Astrocyte of the cerebellum (primary cell): ENCODE measurements at places on chromosomes 5 and 9.

- DNase-seq: no peak
Measured at GRCh38 chr5:80822640-80823039, 137.5 kb upstream of the RASGRF2 start.

- no peak for DNase-seq
Measured at GRCh38 chr5:35804201-35804653, 52.5 kb upstream of the IL7R start.

GRCh38 chr9:13427587-13427986 lies 148.1 kb upstream of the MPDZ start:
- DNase-seq: peak; percentile 68

GRCh38 chr5:177508837-177509236 lies 789 bp downstream of the DOK3 start:
- no peak for DNase-seq

DNA sequence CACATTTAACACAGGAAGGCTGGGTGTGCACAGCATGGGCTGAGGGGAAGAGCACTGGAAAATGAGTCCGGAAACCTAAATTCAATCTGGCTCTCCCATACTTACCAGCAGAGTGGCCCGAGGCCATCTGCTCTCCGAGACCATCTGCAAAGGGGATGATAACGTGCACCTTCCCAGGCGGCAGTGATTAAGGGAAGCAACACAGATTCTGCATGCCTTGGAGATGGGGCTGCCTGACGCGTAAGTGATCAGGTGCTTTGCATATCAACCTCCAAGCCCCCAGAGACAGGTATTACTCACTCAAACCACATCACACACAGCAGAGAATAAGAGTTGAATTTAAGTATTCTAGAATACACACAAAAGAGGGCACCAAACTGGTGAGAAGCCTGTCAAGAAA lies 9.1 kb downstream of the EPB41L4B start:
- DNase-seq: no peak

DNA sequence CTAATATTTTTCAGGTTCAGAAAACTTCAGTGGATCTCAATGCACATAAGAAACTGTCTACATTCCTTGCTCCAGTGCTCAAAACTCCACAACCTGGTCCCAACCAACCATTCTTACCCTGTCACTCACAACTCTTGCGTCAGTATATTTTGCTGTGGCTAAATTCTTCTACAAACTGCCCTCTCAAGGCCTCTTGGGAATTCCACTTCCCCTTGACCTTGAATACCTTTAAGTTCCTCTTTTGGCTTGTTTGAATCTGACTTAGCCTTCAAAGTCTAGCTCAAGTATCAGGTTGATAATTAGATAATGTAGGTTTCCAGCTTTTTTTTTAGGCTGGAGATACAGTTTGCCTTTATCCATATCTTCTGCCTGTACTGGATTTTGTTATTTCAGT lies 128.3 kb downstream of the SLF1 start:
- no peak for DNase-seq

- DNase-seq: no peak
Measured at GRCh38 chr5:50559955-50560354, 106.5 kb upstream of the PARP8 start.

- peak; percentile 72 for DNase-seq
Measured at GRCh38 chr9:96875461-96876142, 21.3 kb upstream of the ZNF782 start.

GRCh38 chr9:85425153-85425611 lies 316.6 kb downstream of the AGTPBP1 start:
- no peak for DNase-seq

GRCh38 chr9:3359048-3359692 lies 166.6 kb downstream of the RFX3 start:
- DNase-seq: no peak

DNA sequence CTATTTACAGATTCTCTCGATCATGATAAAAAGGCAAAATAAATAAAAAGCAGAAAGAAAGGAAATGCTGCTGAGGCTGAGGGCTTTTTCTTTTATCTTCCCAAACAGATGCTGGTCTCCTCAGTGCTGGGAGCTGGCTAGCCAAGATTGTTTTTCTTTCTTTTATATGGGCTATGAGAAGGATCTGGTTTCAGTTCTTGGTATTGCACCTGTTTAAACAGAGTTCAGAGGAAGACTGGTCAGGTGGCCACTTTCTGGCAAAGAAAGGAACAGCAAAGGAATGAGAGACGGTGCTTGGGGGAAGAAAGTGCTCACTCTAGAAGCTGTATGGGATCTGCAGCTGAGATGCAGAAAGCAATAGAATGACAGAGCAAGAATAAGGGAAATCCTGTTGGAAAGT lies 88.9 kb downstream of the SLF1 start:
- no peak for DNase-seq

DNA sequence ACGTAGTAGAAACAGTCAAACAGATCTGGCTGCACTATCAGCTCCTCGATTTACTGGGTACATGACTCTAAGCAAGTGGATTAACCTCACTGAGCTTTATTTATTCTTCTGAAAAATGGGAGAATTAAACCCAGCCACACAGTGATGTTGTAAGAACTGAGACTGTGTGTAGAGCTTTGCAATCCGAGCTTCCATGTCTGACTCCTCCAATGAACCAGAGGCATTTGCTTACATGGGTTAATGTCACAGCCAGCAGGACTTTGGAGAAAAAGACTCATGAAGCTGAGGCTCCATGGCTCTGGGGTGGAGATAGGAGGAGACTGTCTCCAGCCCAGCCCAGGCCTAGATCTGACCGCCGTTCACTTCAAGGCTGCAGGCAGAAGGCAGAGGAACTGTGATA lies 201.3 kb downstream of the CDK5RAP2 start:
- DNase-seq: no peak

DNA sequence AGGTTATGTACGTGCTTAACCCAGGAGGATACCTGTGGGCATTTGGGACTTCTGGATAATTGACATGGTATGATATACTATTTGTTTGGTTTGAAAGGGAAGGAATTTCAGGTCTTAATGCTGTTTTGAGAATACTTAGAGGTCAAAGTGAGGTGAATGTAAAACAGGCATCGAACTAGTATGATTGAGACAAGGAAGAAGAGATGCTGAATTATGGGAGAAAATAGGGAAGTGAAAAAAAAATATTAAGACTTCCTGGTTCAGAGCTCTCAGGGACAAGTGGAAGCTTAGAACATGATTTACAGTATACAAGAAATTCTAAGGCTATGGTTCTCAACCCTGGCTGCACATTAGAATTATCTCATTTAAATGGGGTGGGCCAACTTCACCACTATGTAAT lies 115.3 kb downstream of the CD180 start:
- no peak for DNase-seq

GRCh38 chr9:118463419-118463818 lies 759.2 kb downstream of the TLR4 start:
- no peak for DNase-seq

- no peak for DNase-seq
Measured at GRCh38 chr9:15187589-15187988, 119.4 kb downstream of the TTC39B start.

GRCh38 chr5:115992848-115993350 lies 30.6 kb downstream of the LVRN start:
- DNase-seq: no peak

DNA sequence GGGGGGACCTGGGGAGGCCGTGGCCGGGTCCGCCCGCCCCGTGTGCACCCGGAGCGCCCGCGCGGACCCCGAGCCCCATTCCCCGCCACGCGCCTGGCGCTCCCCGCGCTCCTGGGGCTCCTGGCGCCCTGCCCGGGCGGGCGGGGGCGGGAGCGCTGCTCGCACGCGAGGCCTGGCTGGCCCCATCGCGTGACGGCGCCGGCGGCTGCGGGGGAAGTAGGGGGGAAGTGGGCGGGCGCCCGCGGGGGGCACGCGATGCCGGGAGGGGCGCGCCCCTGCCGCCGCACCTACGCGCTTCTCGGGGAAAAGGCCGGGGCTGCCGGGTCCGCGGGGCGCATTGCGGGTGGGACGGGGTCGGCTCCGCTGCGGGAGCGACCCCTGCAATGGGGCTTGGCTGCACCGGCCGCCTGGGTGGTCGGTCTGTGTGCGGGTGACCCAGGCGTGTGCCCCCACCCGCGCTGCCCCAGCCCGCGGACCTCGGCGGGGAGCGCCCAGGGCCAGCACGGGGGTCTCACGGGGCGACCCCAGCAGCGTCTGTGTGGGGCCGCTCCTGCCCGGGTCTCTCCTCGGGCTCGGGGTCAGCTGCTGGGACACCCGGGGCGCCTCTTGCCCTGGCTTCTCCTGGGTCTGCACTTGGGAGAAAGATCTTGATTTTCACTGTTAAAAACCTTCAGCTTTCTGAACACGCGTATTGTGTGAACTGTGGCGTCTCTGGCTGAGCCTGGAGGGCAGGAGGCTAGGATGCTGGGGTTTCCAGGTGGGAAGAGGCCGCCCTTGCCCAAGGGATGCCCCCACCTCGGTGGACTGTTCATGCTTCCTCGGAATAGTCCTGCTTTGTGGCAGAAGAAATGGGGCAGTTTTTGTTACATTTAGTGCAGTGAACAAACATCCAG lies 52.4 kb downstream of the AHRR start:
- no peak for DNase-seq

DNA sequence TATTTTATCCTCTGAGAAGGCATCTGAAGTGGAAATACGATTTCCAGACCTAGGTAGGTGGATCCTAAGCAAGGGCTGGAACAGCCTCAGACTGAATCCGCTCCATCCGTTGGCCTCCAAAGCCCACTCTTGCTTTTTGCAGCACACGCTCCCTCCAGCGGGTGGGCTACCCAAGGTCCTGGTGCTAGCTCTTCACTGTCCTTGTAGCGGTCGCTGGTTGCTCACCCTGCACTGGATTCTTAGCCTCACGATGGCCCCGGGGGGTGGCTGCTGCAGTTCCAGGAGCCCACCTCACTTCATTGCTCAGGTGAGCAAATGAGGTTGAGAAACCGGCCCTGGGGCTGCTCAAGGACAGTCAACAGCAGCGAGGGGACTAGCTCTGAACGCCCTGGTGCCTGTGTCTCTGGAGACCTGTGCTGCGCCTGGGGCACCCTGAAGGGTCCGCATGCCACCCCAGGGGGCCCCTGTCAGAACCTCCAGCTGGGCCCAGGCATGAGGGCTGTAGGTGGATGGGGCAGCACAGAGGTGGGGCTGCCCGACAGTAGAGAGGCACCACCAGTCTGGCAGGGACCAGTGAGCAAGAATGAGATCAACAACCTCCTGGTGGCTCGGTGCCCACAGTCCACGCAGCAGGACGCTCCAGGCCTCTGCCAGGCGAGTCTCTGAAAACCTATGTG lies 4.3 kb downstream of the MGAT4B start:
- DNase-seq: no peak

DNA sequence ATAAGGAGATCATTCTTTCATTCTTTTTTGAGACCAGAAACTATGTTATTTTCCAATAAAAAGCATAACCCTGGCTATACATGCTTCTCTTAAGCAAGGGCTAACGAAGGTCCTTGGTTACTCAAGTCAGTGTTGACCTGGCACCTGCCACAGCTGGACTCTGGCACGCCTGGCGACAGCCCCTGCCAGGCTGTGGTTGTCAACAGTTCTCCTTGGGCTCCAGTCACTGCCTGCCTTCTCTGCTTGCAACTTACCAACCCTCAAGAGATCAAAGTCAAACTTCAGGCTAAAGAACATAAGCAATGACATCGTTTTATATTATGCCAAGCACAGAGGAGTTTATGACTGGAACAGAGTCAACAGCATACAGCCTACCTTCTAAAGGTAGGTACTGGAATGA lies 61.4 kb upstream of the TBC1D9B start:
- no peak for DNase-seq

DNA sequence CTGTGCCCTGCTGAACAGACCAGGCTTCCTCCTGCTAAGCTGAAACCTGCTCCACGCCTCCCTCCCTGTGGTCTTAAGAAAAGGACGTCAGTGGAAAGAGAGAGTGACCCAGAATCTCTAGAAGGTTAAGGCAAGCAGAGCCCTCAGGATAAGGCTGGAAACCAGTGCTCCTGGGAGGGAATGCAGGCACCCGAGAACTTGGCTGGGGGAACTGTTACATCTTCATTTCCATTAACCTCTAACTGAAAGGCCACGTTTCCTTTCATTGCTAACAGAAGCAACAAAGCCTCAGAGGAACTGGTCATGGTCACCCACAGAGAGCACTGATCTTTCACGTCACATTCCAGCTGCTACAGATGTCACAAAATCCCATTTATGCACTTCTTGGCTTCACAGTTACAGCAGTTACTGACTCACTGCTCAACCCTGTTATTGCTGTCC lies 26.1 kb upstream of the AKNA start:
- peak; percentile 91 for DNase-seq

GRCh38 chr5:149239917-149240316 lies 31.7 kb upstream of the AFAP1L1 start:
- no peak for DNase-seq

DNA sequence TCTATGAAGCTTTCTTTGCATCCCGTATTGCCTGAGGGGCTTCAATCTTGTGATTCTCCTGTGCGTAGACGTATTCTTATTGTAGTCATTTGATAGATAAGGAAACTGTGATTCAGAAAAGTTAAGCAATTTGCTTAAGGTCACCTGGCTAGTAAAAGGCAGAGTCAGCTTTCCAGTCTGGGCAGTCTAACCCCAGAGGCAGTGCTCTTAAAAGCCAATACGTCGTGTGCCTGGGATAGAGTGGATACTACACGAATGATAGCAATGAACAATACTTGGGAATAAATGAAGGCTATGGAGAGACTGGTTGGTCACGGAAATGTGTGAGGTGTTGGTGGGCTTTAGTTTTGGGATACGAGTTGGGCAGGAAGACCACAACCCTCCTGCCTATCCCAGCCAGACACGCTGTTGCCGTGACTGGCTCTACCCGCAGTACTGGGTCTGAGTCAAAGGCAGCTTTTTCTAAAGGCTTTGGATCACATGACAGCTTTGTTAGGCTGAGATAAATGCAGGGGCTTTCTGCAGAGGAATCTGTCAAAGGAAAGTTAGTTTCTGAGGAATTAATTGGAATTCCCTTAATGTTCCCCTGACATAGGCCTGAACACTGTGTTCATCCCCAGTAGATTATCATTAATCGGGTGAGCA lies 302.6 kb downstream of the KIF4B start:
- DNase-seq: no peak

GRCh38 chr5:88672644-88673252 lies 210.2 kb downstream of the MEF2C start:
- DNase-seq: no peak

- no peak for DNase-seq
Measured at GRCh38 chr5:80466669-80467485, 21.0 kb upstream of the FAM151B start.

GRCh38 chr9:95167998-95168397 lies 149.5 kb downstream of the FANCC start:
- DNase-seq: peak; percentile 84

GRCh38 chr5:39624268-39624886 lies 199.6 kb upstream of the DAB2 start:
- DNase-seq: no peak

- no peak for DNase-seq
Measured at GRCh38 chr9:133576031-133576874, 32.9 kb downstream of the FAM163B start.

- DNase-seq: no peak
Measured at GRCh38 chr5:3393122-3393919, 202.3 kb upstream of the IRX1 start.

DNA sequence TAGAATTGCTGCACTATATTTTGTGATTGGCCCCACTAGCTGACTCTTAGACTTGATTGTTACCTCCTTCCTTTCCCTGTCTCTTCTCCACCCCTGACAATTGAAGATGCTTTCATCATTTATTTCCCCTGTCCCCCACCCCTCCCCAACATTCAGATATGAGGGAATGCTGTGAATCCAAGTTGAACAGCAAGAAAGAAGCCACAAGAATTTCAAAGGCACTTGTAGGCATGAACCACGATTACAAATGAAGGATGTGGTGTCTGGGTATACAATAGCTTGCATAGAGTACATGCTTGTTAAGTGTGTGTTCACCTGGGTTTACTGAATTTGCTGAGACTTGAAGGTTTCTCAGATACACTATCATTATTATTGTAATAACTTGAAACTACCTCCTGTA lies 78.3 kb upstream of the TRIO start:
- DNase-seq: peak; percentile 38
